ENCODE measurements at places on chromosomes 5 and 9. TPM values are rescaled to one million over a fixed set of nuclear protein-coding genes. Genes with fewer than 3 reads are reported as not detected.

- DNase-seq: peak; percentile 87
- H3K4me3 ChIP-seq: no peak overlapping the region
- H3K36me3 ChIP-seq: peaks cover 33% of the 10 kb centered on the region
These were observed 7.0 kb downstream of the MAMDC4 start for GRCh38 chr9:136858844-136859757.

DNA sequence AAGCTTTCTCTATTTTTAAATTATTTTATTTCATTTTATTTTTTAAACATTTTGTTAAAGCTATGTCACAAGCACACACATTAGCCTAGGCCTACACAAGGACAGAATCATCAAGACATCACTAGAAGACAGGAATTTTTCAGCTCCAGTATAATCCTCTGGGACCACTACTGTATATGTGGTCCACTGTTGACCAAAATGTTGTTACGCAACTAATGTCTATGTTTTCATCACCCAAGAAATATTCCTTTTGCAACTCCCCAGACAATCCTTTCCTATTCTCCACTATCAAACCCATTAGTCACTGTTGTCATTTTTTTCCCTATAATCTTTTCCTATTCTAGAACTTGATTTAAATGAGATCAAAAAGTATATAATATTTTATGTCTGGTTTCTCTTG is 2371.7 kb upstream of the C9orf72 start:
- H3K27me3 ChIP-seq: no peaks in the 10 kb centered on the region
- H3K4me1 ChIP-seq: no peaks in the 10 kb centered on the region

DNA sequence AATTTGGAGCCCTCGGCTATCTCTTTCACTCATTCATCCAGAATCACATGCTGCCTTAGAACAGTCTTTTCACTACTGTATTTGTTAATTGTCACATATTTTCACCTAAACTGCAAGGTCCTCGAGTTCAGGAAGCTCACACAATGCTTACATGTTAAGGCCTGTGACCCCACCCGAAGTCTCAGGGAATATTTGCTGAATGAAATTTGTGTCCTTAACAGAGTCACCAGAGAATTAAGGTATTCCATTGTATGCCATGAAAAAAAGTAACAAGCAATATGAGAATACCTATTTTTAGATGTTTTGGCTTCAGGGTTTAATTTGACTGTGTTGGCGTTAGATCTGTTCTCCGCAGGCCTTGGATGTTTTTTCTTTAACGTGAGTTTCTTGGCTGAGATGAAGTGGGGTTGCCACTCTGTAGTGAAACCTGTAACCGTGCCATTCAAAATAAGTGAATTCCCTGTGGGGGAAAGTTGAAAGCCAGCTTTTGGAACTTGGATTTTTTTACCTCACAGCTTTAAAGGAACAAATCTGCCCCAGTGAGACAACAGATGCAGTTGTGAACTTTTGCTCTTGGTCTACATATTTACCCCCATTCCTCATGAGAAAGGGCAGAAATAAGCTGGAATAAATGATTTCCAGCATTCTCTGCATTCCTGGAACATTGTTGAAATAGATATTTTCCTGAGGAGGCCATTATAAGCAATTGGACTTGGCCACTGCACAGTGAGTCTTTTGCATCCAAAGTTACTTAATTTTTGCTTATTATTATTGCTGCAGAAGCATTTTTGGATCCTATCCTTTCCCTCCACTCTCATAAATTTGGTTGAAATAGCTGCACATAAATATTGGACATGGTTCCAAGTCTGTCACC is 35.9 kb upstream of the FBP1 start:
- peaks cover 4% of the 10 kb centered on the region for H3K4me1 ChIP-seq
- no peaks in the 10 kb centered on the region for H3K36me3 ChIP-seq
- H3K27me3 ChIP-seq: no peaks in the 10 kb centered on the region
- no peak overlapping the region for H3K27ac ChIP-seq
- H3K4me3 ChIP-seq: no peak overlapping the region

Gene TCERG1
- 15.6 TPM for total RNA-seq

Gene TLE1
- 23.0 TPM for total RNA-seq

DNA sequence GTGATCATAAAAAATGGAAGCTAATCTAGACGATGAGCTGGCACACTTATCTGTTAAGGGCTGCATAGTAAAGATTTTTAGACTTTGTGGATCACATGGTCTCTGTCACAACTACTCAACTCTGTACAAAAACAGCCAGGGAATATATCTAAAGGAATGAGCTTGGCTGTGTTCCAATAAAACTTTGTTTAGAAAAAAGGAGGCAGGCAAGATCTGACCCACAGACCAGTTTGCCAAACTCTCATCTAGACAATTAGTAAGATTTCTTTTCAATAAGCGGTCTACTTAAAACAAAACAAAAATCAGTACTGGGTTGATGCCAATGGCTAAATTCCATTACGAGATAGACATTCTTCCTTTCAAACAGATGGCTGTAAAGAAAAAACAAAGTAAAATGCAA is 53.0 kb upstream of the RETREG1 start:
- no peak overlapping the region for H3K4me3 ChIP-seq
- H3K27ac ChIP-seq: no peak overlapping the region
- H3K27me3 ChIP-seq: no peaks in the 10 kb centered on the region
- no peak for DNase-seq

- DNase-seq: no peak
- no peaks in the 10 kb centered on the region for H3K4me1 ChIP-seq
- H3K27ac ChIP-seq: no peak overlapping the region
- H3K36me3 ChIP-seq: no peaks in the 10 kb centered on the region
- H3K27me3 ChIP-seq: no peaks in the 10 kb centered on the region
These were observed 42.8 kb upstream of the IL6ST start for GRCh38 chr5:56037531-56038010.

- H3K36me3 ChIP-seq: no peaks in the 10 kb centered on the region
- H3K27me3 ChIP-seq: no peaks in the 10 kb centered on the region
- DNase-seq: peak; percentile 51
- no peak overlapping the region for H3K4me3 ChIP-seq
- peaks cover 6% of the 10 kb centered on the region for H3K4me1 ChIP-seq
These were observed 736 bp upstream of the NKD2 start for GRCh38 chr5:1007681-1008450.

Gene RMI1
- total RNA-seq: 4.5 TPM

Data from pancreas (tissue), 10 donors.